ENCODE measurements at places on chromosomes 5 and 9. TPM values are rescaled to one million over a fixed set of nuclear protein-coding genes. Genes with fewer than 3 reads are reported as not detected.

DNA sequence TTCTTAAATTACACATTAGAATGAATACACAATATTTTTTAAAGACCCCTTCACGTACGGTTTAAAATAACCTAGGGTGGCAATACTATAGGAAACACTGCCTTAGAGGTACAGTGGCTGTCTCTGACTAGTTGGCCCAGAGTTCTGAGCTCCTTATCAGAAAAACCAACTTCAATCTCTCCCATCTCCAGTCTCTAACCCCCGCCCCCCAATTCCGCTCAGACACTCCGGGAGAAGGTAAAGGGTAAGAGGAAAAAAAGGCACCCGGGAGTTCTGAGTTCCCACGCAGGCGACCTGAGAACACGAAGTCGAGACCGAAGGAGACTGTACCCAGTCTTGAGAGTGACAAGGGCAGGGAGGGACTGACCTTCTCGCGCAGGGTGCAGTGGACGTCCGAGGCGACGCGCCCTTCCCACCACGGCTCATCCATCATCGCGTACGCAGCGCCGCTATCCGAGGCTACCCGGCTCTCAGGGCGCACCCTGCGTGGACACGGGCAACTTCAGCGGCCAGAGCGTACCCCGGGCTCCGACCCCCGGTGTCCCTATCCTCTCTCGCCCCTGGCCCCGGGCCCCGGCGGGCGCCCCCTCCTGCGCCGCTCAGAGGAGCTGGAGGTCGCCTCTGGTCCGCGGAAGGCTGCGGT is 752 bp downstream of the CCNJL start:
- DNase-seq = no peak

- DNase-seq = no peak
These were observed 136.5 kb downstream of the MEF2C start for GRCh38 chr5:88746438-88746882.

- DNase-seq = peak; percentile 7
These were observed 124.8 kb upstream of the RAD23B start for GRCh38 chr9:107158321-107158720.

DNA sequence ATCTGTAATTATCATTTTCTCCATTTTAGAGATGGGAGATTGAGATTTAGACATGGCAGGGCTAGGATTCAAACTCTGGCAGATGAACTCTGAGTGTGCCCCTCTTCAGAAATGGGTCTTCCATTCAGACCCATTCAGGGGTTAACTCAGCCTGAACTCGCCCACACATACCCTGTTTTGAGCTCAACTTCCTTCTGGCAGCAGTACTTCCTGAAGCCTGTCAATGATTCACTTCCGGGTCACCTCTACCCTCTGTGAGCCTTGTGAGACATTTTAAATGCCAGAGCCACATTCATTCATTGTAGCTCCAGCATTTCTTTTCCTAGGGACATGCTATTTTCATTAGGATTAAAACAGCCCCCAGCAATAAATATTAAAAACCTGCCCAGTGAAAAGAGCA is 209.3 kb upstream of the SLC24A2 start:
- DNase-seq = no peak

DNA sequence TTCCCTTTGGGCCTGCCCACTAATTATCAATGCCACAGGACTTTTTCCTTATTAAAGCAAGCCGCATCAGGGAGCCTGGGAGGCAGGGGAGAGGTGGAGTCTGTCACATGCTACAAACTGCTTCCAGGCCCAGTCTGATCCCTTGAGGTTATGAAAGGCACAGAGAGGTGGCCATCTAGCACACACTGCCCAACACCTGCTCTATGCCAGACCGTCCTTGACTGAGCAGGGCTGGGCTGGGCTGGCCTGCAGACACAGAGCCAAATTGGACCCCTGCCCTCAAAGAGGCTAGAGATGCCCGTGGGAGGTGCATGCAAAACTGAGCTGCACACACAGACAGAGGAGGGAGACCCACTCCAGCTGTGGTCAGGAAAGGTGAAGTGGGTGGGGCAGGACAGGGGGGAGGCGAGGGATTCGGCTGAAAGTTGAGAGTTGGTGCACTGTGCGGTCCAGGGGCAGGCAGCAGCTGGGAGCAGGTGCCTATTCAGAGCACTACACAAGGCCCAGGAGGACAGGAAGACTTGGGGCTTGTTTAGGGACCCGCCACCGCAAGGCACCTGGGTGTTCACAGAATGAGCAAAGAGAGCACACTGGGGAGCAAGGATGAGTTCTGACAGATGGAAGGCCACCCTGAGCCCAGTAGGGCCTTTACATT is 36.4 kb upstream of the TCF7 start:
- no peak for DNase-seq

DNA sequence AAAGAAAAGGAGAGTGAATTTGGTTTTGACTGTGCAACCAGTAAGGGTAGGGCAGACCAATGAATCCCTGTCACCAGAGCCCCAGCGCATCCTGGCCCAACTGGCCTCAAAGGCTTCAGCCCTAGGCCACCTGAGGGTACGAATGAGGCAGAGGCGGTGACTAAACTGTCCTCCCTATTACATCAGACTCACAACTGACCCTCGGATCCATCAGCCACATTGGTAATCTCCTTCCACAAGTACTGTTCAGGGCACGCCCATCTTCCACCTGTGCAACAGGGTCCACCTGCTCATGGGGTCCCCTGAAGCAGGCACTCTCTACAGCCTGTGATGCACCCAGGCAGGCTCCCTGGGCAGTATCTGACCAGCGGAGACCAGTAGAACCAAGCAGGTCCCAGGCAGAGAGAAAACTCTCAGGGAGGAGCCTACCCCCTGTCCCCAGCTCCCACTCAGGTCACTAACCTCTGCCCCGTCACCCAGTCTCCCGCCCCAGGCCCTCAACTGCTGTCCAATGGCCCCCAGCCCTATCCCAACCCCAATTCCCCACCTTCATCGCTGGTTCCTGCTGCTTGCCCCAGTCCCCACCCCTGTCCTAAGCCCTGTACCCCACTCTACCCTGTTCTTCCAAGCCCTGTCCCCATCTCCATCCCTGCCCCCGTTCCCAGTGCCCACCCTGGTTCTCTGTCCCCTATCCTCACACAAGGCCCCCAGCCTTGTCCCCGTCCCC is 904 bp downstream of the EDF1 start:
- no peak for DNase-seq

- no peak for DNase-seq
These were observed 67.9 kb upstream of the ADAMTS2 start for GRCh38 chr5:179413086-179413690.

GRCh38 chr5:63323926-63324325 is 638.3 kb downstream of the HTR1A start:
- no peak for DNase-seq

DNA sequence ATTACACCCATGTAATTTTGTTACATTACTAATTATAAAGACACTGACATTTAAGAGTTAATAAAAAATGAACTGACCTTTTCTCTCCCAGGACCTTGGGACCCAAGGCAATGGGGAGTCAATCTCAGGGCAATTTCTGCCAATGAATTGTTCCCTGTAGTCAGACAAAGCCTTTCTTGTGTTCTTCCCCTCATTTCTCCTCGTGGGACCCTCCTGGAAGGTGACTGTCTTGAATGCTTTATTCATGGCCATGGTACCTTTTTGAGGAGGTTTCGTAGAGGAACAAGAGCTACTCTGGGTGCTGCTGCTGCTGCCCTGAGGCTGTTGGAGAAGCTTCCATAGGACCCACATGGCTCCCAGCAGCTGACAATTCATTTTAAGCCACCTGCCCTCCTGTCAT is 190.3 kb downstream of the SNX18 start:
- DNase-seq = no peak

GRCh38 chr5:112239996-112240395 is 179.1 kb downstream of the EPB41L4A start:
- no peak for DNase-seq

DNA sequence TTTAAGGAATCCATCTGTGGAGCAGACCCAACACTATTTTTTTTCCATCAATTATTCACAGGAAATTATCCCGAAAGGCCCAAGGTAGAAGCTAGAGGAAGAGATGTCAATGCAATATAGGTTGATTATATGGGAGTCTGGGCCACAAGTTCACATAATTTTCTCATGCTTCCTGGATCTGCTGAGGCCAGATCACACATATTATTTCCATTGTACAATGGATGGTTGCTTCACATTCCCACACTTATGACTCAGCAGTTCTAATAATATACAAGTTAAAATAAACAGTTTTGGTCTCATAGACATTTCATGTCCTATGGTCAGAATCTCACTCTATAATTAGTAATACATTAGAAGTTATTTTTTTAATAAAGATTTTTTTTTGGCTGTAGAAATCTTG is 66.0 kb upstream of the PTPRD start:
- DNase-seq = no peak

DNA sequence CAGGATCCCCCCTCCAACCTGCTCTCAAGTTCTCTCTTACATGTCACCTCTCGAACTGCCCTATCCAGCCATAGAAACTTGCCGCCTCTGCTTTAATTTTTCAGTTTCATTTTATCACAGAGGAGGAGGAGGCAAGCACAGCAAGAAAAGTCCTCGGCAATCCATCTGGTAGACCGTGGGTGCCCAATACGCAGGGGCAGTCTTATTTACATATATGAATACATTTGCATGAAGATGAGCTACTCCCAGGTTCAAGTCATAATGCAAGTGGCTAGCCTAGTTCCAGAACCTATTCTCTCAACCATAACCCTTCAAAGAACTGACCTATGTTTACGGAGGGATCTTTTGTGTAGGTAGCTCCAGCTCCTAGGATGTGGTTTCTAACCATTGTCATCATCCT is 223.2 kb upstream of the PANK3 start:
- DNase-seq = no peak

The CAMK4 gene
- total RNA-seq = 0.13 TPM

The SLC31A1 gene
- total RNA-seq = 15.7 TPM

The AQP7 gene
- not detected for total RNA-seq

All from dermis microvascular lymphatic vessel endothelial cell (primary cell).